ENCODE measurements at places on chromosomes 11 and 22. TPM values are rescaled to one million over a fixed set of nuclear protein-coding genes. Genes with fewer than 3 reads are reported as not detected.

The HMOX1 gene
- 4.3 TPM for total RNA-seq

The MS4A12 gene
- total RNA-seq, result not detected

The ZNRD2 gene
- 14.3 TPM for total RNA-seq

The PIWIL4 gene
- 3.6 TPM for total RNA-seq

DNA sequence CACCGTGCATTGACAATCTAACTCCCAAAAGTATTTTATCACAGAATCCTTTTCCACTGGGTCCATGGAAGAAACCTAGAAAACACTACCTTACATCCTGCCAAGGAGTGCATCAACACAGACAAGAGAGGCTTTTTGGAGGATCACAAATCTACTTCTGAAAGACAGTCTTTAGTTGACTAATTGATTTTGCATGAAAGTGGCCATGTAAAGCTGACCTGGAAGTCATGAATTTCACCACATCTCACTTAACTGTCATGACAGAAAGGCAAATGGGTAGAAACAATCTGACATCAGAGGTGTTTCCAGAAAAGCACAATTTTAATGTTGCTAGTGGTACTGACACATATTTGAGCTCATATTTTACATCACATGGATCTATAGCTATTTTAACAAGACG, 101.6 kb downstream of the FAM76B start:
- no peak for DNase-seq

DNA sequence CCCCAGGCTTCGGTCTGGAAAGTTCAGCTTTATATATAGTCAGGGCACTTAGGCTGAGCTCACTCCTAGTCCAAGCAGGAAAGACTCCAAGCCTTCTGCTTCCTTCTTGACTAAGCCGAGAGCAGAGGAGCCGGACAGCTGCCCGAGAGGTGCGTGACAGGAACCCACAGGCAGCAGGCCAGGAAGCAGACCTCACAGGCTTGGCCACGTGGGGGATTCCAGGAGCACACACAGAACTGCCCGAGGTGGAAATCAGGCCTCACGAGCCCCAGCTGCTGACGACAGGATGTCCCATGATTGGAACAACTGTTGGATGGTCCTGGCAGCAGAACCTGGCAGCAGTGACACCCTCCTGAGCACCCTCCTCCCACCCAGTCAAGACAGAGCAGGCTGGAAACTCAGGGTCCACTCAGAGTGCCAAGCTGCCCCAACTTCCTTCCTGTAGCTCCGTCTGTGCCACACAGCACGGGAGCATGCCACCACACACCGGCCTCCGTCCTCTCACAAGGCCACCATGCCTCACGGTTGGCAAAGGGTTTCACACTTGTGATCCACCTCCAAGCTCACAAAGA, 5.4 kb downstream of the PLA2G6 start:
- no peak for DNase-seq

GRCh38 chr22:47835726-47836125, 1073.3 kb downstream of the TBC1D22A start:
- DNase-seq, result no peak

- DNase-seq, result no peak
Observed at GRCh38 chr11:111623527-111624030, 21.3 kb downstream of the SIK2 start.

GRCh38 chr11:73629907-73630306, 16.5 kb upstream of the PLEKHB1 start:
- DNase-seq, result no peak

DNA sequence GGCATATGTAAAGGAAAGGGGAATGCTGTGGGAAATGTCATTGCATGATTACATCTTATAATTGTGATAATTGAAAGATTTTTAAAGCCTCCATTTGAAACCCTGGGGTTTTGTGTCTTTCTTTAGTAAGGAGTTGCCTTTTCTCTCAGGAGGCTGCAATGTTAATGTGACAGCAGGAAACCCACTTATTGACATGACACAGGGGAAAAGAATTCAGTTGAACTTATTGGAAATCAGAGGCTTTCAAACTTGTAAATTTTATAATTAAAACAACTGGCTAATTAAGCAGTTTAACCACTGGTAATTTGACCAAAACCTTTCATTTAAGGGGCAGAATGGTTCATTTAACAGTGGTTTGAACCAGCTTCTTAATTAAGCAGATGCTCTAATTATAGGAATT, 31.2 kb downstream of the MRPL48 start:
- DNase-seq, result no peak

DNA sequence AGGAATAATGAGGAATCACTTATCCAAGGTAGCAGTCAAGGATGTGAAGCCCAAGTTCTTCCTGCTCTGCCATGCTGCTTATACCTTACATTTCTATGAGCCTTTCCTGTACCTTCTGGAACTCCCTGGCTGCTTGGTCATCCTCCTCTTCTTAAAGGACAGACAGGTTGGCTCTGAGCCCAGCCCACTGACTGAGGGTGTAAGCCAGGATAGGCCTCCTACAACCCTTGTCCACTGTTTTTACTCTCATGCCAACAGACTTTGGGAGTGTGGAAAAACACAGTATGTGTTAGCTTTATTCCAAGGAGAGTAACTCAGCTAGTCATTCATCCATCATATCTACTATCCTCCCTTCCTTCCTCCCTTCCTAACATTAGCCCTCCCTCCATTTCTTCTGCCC, 47.5 kb downstream of the IRAG1 start:
- DNase-seq, result no peak

GRCh38 chr22:24181996-24182899, 961 bp downstream of the SUSD2 start:
- no peak for DNase-seq

DNA sequence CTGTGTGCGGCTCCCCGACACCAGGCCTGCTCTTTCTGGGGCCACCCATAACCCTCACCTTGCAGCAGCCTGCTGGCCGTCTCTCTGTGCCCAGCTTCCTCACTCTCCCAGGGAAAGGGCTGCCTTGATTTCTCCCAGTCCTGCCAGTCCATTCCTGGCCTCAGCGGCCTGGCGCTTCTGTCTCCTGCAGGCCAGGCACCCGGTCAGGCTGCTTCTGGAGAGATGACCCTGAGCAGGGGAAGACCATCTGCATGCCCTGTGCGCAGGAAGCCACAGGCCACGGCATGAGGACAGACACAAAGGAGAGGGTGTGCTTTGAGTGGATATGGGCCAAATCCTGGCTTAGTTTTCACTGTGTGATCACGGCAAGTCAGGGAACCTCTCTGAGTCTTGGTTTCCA, 86.2 kb downstream of the TSPAN18 start:
- DNase-seq, result peak; percentile 62

- no peak for DNase-seq
Observed at GRCh38 chr22:24601217-24602104, 1.5 kb upstream of the GGT1 start.

GRCh38 chr11:68038718-68039525, at the start of gene TCIRG1:
TCIRG1 (plus strand) TSS chr11:68039025; CDS start chr11:68041272, 2,247 bp downstream.
- peak; percentile 35 for DNase-seq

GRCh38 chr11:44096360-44097185, 1.1 kb downstream of the EXT2 start:
- DNase-seq, result no peak

- DNase-seq, result peak; percentile 41
Observed at GRCh38 chr11:61254403-61255025, 13.5 kb downstream of the PGA5 start.
